ENCODE measurements at places on chromosomes 5 and 9.

- no peak for DNase-seq
Measured at GRCh38 chr5:29935371-29935770, 1258.1 kb upstream of the CDH6 start.

DNA sequence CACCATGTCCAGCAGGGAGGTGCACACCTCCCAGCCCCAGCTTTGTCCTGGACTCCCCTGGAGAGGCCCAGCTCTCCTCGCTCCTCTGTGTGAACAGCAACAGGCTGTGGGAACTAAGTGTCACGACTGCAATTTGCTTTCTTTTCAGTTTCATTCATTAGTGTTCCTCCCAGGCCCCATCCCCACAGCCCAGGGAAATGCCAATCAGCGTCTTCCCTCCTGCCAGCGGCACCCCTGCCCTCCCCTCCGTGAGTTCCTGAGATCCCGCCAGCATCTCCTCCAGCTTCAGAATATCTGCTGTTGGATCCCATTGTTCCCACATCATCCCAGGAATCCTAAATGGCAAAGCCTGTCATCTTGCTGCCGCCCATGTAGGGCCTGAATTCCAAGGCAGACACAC is 13.1 kb upstream of the RPL26L1 start:
- DNase-seq: no peak

- peak; percentile 94 for DNase-seq
Measured at GRCh38 chr5:145925353-145925752, 11.0 kb upstream of the SH3RF2 start.

GRCh38 chr9:27528076-27528885 is 1.3 kb downstream of the MOB3B start:
- DNase-seq: no peak

DNA sequence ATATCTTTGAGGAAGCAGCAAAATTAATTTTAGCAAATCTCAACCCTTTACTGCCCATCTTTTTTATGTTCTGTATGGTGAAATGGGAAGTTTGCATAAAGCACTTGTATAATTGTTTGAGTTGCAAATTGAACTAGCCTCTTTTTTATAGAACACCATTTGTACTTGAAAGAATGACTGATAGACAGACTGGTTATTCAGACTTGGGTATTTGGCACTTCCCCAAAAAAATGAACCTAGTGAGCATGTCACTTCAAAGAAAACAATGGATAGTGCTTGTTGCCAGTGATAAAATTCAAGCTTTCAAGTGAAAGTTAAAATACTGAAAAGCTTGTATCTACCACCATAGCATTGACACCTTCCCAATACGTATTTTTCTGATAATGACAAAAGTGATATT is 115.8 kb downstream of the ERCC6L2 start:
- no peak for DNase-seq

DNA sequence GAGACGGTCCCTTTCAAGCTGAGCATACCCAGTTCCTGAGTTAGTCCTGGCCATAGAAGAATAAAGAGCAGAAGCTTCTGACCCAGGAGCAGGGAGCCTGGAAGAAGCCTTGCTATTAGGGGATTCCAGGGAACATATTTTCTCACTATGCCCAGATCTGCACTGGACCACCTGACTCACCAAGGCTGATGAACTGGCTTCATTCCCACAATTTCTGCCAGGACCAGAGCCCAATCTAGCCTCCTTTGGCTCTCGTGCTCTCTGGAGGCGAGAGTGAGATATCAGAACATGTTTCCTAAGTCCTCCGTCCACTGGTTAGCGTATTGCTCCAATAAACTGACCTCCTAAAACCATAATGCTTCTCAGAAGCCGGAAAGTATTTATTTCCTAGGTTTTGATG is 9.9 kb downstream of the GABBR2 start:
- DNase-seq: no peak

- no peak for DNase-seq
Measured at GRCh38 chr5:142689081-142689480, 3.2 kb upstream of the FGF1 start.

GRCh38 chr5:150105928-150106615 is 19.7 kb upstream of the CSF1R start:
- DNase-seq: no peak
